ENCODE measurements at places on chromosomes 3 and 15.

GRCh38 chr15:38876211-38876610 is 311.6 kb upstream of the RASGRP1 start:
- DNase-seq, result no peak

DNA sequence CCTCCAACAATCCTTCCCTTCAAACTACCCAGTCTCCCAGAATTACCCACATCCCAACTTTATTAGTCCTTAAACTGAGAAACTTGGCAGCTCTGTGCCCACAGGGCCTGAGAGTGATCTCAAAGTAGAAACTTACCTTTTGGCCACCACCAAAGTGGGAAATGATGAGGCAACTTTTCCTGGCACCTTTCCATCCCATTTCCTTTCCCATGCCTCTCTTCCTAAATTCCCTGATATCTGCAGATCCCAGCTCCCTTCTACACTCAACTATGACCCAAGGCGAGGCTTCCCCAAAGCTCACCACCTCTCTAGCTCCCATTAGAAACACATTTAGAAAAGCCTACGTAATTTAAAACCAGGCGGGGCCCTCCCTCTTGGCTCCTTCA is 271.9 kb downstream of the FOXP1 start:
- no peak for DNase-seq

GRCh38 chr3:23576379-23576959 is 229.3 kb upstream of the UBE2E1 start:
- DNase-seq, result no peak

- DNase-seq, result no peak
Measured at GRCh38 chr3:185754920-185755319, 69.9 kb downstream of the IGF2BP2 start.

DNA sequence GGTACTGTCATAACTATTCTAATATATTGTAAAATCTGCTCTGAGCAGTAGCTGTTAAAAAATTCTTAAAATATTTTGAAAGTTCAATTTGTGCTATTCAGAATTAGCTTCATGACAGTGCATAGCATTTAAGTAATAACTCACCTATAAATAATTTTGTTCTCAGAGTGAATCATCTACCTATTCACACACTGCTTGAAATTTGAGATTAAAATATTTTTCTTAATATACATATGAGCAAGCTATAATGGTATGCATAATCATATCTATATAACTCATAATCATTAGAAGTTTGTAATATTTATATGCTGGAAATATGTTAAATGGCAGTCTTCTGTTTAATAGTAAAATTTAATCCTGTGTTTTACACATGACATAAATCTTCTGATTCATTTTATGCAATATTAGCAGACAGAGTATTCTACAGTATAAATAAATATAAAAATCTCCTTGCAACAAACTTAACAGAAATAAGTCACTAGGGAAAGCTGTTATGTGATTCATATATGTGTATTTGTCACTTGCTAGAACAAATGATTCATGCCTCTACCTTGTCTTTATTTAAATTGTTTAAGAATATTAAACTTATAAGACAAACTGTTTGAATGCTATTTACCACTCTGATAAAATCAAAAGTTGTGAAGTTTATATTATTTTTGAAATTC is 710.8 kb downstream of the PLOD2 start:
- DNase-seq, result no peak

DNA sequence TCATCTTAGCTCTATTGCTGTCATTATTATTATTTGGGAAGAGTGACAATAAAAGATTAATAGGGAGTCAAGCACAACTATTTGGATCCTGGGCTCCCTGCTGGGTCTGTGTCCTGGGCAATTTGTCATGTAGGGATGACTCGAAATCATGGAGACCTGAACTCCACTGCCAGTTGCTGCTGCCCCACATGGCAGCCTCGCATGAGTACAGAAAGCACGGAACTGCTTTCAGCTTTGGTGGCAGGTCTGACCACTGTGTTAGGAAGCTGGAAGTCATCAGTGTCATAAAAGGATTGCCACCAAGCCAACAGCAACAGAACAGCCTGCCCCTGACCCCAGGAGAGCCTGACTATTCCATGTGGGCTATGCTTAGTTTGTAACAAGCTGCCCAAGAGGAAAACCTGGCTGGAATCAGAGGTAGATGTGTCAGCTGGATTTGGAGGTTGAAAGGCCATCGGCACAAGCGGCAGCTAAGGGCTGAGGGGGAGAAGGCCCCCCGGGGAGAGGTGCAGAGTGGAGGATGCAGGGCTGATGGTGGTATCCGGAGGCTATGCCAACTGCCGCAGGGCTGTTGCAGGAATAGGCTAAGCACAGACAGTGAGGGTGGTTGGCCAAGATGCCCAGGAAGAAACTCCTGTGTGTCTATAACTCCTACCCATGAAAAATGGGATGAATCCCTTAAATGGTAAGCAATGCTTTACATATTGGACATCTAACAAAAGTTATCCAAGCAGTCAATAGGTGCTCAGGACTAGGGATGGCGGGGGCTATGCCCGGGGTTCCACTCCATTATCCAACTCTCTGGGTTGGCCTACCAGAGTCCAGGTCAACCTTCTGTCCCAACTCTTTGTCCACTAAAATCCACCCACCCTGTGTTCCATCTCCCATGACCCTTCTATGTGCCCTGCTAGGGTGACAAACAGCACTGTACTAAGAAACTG is 291.6 kb downstream of the ADAMTS17 start:
- DNase-seq, result no peak

DNA sequence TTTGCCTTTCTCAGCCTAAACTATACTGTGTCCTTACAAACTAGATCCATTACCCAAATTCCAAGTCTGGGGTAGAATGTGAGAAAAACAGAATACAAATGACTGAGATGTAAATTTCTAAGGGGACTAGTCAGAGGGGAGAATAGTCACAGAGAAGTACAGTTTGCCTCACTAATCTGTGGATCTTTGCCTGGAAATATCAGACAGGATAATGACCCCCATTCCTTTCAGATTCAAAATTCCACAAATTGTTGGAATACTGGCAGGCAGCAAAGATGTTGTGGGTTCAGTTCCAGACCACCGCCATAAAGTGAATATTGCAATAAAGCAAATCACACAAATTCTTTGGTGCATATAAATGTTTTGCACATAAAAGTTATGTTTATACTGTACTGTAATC is 762.8 kb upstream of the NR2F2 start:
- no peak for DNase-seq

DNA sequence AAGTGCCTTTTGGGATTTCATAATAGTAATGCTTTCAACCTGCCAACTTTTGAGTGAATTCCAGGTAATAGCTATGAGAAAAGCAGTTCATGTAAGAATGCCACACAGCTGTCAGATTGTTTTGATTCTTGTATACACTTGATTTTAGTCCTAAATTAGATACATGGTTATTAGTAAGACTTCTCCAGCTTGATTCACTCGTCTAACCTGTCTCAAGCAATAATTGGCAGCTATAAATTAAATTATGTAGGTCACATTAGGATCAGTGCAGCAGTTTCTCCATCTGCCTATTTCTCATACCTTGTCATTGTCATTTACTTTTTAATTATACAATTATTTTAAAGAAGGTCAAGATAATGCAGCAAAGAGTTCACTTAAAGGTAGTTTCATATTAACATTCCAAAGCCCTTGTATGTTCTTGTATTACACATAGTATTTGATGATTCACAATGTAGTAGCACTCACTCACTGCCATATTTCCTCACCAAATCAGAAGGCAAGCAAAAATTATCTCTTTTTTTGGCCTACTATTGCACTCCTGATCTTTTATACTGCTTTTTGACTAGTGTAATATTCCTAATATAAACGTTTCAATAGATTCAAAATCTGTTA is 10.9 kb upstream of the CRYBG3 start:
- no peak for DNase-seq

DNA sequence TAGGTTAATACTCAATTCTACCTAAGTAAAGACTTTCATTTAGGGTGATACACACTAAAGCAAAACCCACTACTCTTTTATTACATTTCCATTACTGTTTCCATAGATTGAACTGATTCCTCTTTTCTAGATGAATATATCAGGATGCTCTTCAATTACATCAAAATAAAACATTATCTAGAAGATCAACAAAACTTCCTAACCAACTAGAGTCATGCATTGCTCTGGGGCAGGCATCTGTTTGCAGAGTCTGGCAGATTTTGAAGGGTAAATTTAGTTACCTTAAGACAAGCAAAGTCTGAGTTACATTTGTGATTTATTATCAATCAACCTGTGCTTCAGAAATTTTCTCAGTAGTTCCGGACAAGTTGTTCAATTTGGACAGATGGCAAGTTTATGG is 117.1 kb downstream of the NEK11 start:
- DNase-seq, result no peak

DNA sequence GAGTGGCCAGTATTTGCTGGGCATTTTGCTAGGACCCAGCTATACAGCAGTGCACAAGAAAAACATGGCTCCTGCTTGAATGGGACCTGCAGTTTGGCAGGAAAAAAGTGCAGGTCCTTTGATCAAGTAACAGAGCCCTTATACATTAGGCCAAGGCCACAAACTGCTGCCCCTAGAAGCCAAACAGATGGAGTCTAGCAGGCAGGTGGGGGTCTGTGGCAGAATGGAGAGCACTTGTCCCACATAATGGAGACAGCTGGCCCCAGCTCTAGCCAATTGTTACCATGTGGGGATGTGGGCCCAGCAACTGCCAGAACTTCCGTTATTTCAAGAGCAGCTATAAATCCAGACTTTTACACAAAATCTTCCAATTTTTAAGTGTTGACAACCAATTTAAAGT is 79.3 kb downstream of the SHQ1 start:
- no peak for DNase-seq

GRCh38 chr3:18423401-18424212 is 1.5 kb downstream of the SATB1 start:
- no peak for DNase-seq

Measured in stimulated activated CD4-positive, alpha-beta T cell treated with anti-CD3 and anti-CD28 coated beads, Interleukin-15, amount 100 ng/mL, for 48 hours (primary cell).